ENCODE measurements at places on chromosomes 2 and 18.

DNA sequence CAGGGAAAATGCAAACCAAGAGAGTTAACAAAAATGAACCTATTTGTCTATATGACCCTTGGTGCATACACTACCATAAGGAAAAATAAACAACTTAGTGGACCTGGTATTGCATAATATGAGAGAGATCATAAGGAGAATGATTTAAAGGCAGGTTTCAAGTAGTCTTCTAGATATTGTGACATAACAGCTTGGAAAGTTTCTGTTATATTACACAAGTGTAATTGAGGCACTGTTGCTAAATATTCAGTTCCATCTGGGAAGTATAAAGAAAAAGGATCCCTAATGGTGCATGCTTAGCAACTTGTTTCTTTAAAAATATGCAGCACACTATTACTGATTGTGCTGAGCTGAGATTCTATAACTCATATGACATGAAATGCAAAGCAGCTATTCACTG lies 252.2 kb upstream of the SPHKAP start:
- no peak for DNase-seq

- no peak for DNase-seq
Measured at GRCh38 chr18:9217743-9218451, 81.3 kb downstream of the ANKRD12 start.

GRCh38 chr2:6921321-6921922 lies 4.2 kb downstream of the RNF144A start:
- no peak for DNase-seq

DNA sequence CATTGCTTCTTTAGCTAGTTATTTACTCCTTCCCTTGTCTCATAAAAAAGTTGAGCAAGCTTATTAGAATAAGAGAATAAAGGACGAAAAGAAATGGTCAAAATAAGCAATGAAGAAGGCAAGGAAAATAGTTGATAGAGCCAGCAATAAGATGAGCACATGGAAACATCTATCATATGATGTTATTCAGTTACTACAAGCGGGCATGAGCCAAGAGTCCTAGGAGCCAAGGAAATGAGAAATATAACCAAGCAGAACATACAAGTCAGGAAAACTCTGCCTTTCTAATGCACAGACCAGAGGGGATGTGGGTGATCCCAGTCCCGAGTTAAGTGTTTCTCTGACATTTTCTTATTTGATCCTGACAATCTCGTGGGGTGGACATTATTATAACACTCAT lies 33.9 kb downstream of the INO80C start:
- no peak for DNase-seq
